ENCODE measurements at places on chromosomes 1 and 21.

GRCh38 chr1:155184835-155185782 lies 11.5 kb downstream of the TRIM46 start:
- DNase-seq, result no peak

- DNase-seq, result no peak
Measured at GRCh38 chr1:34332996-34333395, 156.3 kb downstream of the C1orf94 start.

- no peak for DNase-seq
Measured at GRCh38 chr1:90840352-90840751, 123.2 kb upstream of the BARHL2 start.

- DNase-seq, result no peak
Measured at GRCh38 chr1:119001181-119002027, 13.3 kb upstream of the TBX15 start.

DNA sequence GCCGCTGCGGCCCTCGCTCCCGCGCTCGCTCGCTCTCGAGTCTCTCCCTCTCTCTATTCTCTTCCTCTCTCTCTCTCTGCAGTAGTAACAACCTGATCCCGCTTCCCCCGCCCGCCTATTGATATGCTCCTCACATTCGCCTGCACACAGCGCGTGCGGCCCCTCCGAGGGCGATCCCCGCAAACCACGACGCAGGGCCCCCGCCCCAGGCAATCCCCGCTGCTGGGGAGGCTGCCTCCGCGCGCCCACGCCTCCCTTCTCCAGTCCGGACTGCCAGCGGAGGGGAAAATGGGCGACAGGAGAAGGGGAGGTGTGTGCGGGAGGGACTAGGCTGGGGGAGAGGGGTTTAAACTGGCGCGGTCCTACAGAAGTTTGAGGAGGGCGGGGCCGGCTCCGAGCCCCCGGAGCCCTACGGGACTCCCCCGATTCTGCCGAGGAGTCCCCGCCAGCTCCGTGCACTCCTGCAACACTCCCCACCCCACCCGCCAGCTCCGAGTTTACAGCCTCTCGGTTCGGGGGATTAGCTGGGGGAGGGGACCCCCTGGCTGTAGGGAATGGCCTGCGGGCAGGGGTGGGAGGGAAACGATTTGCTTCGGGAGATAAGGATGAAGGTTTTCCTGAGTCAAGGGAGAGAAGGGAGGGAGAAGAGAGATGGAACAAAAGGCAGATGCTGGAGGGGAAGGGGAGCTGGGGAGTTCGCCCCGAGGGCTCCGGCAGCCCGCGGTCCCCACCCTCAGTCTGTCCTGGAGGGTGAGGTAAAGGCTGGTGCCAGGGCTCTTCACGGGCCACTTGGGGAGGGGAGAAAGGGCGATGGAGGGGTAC lies 66.6 kb downstream of the SYT2 start:
- no peak for DNase-seq

Measured in A549 (cell line).